H4 (cell line): ENCODE measurements at places on chromosomes 11 and 22.

- no peak for DNase-seq
Measured at GRCh38 chr22:27613099-27614005, 188.2 kb downstream of the MN1 start.

GRCh38 chr11:64028398-64029115 lies 7.2 kb upstream of the FLRT1 start:
- DNase-seq = no peak

GRCh38 chr11:122653916-122654585 lies 1.5 kb upstream of the UBASH3B start:
- no peak for DNase-seq

DNA sequence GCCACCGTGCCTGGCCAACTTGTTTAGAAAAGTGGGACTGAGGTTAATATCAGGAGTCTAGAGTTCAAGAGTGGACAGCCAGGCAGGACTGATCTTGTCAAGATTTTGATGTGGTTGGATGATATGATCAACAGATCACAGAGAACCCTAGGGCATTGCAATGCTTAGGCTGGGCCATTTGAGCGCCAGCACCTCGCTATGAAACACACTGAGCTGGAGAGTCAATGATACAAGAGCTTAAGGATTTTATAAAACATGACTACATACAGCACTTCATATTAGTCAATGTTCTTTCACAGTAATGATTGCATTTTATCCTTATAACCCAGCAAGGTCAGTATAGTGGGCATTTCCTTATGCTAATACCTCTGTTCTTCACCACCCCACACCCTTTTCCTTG lies 15.4 kb upstream of the PEX26 start:
- no peak for DNase-seq

- DNase-seq = peak; percentile 54
Measured at GRCh38 chr11:1515082-1516060, 28.8 kb upstream of the MOB2 start.

DNA sequence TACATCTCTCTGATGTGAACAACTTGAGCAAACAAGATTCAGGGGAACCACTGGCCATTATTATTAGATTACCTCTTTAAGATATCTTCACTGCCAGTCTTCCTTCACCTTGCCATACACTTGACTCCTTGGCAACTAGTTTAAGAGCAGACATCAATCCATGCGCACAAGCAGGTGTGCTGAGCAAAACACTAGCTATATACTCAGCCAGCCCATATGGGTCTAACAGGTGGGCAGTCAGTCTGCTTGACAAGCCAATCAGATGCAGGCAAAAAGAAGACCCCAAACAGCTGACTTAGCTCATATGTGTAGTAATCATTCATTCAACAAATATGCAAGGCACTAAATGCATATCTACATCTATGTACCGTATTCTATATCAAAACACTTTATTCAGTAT lies 101.2 kb downstream of the SIK3 start:
- DNase-seq = no peak

GRCh38 chr11:44818110-44818509 lies 91.3 kb downstream of the TSPAN18 start:
- no peak for DNase-seq

DNA sequence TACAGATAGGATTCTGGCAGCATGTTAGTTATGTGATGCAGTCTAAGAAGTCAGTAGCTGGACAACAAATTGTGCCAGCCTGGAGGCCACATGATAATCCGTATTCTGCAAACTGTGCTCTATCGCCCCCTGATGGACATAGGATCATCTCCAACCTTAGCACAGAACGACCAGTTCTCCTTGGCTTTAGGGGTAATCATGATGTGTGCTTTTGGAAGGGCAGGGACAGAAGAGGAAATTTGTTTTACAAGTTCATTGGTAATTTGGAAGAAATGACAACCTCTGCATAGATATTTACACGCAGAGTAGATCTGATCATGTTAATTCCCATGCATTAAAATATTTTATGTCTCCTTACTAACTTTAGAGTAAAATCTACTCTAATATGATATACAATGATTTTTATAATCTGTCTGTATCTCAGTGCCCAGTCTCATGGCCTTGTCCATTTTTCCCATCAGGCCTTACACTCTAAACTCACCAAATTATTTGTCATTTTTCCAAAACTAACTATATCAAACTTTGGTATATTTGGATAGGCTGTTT lies 12.1 kb downstream of the OR10D3 start:
- DNase-seq = peak; percentile 62

DNA sequence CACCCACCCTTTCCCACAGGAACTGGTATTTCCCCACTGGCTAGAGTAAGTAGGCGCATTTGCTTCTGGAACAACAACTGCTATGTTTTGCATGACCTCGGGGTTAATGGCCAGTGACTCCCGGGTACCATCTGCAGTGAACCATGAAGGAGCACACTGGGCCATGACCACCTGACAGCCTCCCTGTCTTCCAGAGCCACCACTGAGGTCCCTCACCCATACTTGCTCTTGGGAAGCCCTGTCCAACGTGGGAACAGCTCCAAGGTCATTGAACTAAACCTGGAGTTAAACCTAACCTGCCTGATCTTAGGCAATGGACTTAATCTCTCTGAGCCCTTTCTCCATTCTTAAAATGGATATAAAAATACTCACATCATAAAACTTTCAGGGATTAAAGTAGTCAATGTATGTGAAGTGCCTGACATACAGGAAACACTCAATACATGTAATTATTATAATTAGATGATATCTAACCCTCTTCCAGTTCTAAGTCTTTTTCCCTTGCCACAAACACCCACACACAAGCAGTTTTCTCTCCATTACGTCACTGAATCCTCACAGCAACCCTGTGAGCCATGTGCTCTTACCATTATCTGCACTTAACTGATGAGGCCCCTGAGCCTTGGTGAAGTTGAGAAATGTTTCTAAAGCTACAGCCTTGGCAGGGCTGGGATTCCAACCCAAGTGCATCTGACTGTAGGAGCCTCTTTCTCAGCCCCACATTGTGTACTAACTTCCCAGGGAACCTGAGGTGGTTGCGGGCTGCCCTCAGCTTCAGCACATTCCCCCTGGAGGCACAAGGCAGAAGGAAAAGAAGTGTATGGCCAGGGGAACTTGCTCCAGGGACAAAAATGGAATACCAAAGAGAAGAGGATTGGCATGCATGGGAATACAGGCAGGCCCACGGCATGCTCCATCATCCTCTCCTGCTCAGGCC lies 74.5 kb upstream of the NCAM1 start:
- DNase-seq = peak; percentile 70

- DNase-seq = no peak
Measured at GRCh38 chr22:17074648-17075002, 10.2 kb upstream of the IL17RA start.

- DNase-seq = peak; percentile 60
Measured at GRCh38 chr11:34926101-34926830, 9.8 kb downstream of the PDHX start.

GRCh38 chr11:66970807-66971442 lies 4.2 kb upstream of the C11orf86 start:
- peak; percentile 98 for DNase-seq

DNA sequence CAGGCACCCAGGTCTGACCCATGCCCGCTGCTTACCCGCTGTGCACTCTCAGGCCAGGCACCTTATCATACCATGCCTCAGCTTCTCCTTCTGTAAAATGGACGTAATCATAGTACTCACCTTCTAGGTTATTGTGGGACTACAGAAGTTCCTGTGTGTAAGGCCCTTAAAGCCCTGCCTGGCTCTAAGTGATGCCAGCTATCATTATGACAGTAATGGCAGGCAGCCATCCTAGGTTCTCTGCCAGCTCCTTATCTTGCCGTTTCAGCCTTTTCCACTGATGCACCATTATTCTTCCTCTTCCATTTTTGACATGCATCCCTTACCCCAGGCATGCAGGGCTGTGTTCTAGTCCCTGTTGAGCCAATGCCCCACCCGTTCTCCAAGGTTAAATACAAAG lies 57.9 kb downstream of the DBX1 start:
- DNase-seq = no peak

GRCh38 chr22:42184852-42185251 lies 54.2 kb upstream of the CYP2D6 start:
- DNase-seq = peak; percentile 25
